Neural crest cell (in vitro differentiated cells): ENCODE measurements at places on chromosomes 7 and 10.

- DNase-seq: no peak
Observed at GRCh38 chr10:3469639-3470020, 297.0 kb upstream of the PITRM1 start.

DNA sequence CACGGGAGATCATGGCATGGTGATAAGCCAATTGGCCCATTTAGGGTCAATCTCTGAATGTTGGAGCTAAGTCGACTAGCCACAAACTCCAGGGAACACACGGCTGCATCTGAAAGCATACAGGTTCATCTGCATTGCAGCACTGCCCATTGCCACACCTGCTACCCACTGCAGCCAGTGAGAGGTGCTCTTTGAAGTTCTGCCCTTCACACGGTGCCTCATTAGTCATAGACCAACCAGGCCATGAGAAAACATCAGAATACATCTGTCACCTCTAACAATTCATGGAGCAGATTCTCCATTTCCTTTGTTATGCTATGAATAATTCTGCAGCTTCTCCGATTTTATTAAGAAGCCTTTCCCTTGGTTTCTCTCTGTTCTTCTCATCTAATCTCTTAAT is 65.7 kb upstream of the FAM204A start:
- no peak for DNase-seq

DNA sequence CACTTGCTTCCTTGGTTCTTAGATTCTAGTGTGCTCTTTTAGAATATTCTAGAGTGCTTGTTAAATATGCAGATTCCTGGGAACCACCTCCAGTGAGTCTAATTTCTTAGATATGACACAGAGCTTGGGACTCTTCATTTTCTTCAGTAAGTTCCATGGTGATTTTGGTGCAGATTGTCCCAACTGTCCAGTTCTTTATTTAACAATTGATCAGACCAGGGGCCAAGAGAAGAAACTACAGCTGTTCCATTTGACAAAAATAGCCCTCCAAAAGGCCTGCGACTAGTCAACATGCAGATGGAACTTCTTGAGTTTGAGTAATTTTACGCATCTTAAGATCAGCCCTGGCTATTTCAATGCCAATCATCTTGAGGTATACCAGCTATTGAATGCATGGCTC is 760.7 kb downstream of the LRMDA start:
- no peak for DNase-seq

DNA sequence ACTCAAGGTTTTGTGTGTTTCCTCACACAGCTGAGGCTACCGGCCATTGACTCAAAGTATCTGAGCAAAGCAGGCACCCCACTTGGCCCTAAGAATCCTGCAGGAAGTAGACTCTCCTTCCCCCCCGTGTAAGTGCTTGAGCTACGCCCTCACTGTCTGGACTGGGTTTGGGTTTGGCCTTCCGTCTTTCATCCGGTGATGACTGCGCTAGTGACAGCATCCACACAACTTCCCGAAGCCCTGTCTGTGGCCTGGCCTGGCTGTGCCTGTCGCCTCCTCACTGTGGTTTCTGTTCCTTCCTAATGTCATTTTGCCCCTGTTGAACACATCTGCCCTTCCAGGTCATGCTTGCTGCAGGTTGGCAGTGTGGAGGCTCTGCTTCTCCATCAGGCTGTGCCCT is 14.5 kb downstream of the C7orf57 start:
- no peak for DNase-seq

DNA sequence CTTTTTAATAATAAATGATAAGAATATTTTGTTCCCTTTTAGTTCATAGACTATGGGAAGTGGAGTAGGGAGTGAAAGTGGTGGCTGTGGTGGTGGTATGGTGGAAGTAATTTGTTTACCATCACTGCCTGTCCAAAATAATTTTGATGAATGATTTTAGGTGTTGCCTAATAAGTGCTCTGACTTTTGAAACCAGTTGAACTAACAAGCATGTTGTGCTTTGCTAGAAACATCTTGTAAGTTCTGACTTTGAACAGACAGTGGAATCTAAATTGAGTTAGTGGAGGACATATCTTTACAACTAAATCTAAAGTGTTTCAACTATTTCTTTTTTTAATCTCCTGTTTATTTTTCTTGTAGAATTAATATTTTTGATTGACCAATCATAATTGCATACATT is 49.7 kb downstream of the ZEB1 start:
- DNase-seq: no peak

DNA sequence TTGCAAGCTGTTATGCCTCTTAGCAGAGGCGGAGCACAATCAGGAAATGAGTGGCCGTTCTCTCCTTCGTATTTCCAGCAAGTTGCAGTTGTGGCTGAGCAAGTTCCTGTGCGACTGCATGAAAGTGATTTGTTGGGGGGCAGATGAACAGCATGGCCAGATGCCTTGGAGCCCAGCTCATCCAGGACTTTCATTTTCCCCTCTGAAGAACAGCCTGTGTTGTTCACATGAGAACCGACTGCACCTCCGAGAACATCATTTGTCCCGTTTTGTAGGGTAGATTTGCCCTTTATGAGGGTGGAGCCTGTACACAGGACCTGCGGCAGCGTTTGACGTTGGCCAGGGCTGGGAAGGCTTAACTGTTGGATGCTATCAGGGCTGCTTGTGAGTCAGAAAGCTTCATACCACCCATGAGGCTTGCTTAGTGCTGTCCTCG is 4.4 kb downstream of the BAG3 start:
- DNase-seq: no peak

DNA sequence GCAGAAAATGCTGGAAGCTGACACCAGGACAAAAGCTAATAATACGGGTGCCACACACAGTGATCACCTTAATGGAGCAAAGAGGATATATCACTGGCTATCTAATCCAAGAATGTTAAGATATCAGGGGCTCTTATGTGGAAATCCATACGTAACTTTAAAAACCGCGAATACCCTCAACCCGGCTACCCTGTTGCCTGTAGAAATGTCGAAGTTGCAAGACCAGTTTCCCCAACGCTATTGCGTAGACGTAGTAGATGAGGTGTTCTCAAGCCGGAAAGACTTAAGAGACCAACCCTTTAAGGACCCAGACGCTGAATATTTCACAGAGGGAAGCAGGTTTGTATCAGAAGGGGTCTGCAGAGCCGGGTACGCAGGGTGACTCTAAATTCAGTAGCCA is 7.9 kb upstream of the CYREN start:
- no peak for DNase-seq

DNA sequence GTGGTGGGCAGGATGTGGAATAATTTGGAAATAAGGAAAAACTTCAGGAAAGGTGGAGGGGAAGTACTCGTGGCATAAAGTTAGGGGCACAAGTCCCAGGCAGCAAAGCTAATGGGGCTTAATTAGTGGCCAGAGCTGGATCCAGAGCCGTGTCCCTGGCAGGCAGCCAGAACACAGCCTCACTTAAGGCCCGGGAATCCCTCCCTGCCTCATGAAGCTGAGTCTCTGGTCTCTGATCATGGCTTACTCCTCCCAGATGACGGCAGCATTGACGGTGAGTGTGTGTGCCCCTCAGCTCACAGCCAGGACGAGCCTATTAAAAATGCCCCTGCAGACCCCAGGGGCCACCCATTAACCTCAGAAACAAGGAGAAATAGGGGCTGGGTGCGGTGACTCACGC is 48.2 kb upstream of the NPTX2 start:
- DNase-seq: no peak

DNA sequence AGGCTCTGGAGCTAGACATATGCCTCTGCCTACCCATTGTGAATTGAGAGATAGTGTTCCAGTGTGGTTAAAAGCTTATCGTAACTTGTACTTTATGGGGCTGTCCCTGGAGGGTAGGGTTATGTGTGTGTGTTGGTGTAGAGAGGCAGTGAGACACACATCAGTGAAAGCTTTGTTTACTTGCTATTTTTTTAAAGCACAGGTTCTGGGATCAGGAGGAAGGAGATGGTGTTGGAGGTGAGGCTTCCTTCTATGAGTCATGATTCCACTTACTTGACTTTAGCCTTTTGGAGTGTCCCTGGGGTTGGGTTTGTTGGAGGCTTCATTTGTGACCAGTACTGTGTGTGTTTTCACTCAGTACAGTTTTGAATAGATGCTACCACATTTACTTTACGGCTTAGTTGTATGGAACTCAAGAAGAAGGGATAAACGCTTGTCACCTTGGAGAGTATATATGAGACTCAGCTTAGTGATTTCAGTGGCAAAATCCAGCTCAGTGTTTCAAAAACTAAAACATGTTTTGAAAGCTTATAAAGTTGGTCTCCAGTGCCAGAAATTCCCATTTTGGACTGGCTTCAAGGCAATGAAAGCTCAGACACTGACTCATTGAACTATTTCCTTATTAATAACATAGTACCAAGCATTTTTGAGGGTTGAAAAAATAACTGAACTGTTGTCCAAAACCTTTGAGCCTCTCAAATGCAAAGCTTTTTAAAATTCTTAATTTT is 106.2 kb downstream of the PLXDC2 start:
- DNase-seq: no peak

DNA sequence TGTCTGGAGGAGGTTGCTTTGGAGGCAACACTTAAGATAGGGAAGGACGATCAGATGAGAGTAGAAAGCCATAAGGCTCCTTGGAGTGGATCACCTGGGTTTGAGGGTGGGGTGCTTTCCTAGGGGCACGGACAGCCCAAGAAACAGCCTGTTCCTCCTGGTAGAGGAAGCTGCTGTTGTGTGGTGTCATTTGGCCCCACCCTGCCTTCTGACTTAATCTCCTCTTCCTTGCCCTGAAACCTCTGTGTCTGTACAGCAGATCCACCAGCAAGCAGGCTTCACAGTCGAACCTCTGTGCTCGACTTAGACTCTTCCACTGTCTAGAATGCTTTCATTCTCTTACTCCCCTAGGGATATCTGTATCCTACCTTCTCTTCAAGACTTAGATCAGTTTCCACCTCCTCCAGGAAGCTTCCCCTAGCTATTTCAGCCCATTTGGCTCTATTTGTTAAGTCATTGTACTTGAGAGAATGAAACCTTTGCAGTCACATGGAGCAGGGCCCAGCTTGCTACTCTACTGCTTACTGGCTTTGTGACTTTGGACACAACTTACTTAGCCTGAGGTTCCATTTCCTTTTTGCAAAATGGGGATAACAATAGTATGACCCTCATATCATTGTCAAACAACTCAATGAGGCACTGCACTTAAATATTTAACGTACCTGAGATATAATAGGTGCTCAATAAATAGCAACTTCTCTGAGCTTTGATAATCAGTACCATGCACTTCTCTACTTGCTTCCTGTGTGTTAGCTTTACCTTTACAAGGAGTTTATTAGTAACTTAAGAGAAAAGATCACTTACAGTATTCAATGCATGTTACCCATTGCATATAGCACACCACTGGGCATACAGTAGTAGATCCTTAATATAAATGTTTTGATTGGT is 5.0 kb downstream of the MXI1 start:
- no peak for DNase-seq
